ENCODE measurements at places on chromosomes 12 and 14.

- no peak for DNase-seq
Observed at GRCh38 chr12:13209436-13210235, 13.1 kb downstream of the EMP1 start.

DNA sequence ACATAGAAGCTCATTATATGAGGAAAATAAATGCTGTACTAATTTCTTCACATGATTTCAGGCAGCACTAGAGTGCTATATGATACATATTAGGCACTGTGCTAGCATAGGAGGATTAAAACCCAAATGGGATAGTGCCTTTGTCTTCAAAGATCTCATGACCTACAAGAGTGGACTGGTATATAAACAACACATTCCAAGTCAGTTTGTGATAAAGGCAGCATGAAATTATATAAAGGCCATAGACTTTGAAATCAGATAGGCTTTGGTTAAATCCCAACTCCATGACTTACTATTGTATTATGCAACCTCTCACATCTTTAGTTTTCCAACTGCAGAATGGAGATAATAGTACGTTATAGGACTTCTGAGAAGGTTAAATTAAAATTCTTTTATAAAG, 179.7 kb downstream of the RAD51B start:
- no peak for DNase-seq

DNA sequence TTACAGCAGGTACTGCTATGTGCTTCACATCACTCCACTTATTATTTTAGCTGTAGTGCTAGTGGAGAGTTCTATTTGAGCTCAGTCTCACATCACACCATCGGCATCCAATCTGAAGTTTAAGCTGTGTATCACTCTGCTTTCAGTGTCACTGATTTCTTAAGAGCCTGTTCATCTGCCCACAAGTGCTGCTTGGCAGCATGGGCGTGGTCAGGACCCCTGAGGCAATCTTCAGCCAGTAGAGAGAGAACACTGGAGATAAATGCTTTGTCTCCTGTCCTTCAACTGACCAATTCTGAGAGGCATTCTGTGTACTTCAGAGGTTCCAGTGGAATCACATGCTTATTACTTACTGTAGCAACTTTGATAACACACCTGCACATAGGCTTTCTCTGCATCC, 728.8 kb downstream of the RPS29 start:
- no peak for DNase-seq

GRCh38 chr12:57146961-57147944, at the start of gene LRP1-AS:
TSS of gene LRP1-AS (minus strand) at chr12:57147619.
- no peak for DNase-seq

DNA sequence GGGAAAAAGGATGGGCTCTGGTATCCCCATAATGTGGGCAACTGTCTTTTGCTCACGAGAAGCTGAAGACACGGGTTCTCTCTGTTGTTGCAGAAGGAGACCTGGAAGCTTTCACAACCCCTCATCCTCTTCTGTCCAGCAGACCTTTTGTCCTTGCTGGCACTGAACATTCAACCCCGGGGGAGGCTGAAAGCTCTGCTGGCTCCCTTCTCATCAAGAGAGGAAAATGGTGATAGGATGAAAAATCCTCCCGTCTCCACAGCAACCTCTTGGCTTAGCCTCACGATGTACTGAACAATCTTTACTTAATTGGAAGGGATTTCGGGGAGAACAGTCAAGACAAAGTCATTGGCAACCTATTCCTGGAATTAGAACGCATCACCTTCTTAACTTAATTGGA, 39.0 kb downstream of the ELK3 start:
- DNase-seq, result no peak

DNA sequence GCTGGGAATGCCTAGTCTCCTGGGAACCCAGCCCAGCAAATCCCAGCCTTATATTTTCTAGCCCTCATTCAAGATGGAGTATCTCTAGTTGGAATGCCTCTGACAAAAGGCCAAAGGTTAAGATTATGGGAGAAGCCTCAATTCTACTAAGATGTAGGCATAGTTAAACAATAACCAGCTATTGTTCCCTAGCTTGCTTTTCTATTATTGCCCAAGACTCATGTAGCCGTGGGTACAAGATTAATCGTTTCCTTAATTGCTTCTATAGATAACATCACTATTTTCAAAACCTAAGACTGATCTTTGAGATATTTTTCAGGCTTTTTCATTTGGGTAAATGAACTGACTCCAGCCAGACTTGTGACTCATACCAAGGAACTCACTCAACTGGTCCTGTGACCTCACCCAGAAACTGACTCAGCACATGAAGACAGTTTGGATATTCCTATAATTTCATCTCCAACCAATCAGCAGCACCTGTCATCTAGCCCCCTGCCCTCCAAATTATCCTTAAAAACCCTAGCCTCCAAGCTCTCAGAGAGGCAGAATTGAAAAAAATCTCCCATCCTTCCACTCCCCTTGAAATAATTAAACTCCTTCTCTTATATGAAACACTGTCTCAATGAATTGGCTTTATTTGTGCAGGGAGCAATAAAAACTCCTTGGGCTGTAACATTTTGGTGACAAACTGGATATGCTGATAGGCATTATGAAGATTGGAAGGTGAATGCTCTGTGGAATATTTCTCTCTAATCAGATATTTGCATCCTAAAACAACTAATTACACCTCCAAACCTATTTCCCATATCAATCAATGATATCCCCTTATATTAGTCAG, 589.0 kb downstream of the C12orf50 start:
- no peak for DNase-seq

- DNase-seq, result no peak
Observed at GRCh38 chr12:27561535-27562350, 37.7 kb downstream of the PPFIBP1 start.

GRCh38 chr14:49159081-49159480, 427.1 kb downstream of the RPS29 start:
- DNase-seq, result no peak

DNA sequence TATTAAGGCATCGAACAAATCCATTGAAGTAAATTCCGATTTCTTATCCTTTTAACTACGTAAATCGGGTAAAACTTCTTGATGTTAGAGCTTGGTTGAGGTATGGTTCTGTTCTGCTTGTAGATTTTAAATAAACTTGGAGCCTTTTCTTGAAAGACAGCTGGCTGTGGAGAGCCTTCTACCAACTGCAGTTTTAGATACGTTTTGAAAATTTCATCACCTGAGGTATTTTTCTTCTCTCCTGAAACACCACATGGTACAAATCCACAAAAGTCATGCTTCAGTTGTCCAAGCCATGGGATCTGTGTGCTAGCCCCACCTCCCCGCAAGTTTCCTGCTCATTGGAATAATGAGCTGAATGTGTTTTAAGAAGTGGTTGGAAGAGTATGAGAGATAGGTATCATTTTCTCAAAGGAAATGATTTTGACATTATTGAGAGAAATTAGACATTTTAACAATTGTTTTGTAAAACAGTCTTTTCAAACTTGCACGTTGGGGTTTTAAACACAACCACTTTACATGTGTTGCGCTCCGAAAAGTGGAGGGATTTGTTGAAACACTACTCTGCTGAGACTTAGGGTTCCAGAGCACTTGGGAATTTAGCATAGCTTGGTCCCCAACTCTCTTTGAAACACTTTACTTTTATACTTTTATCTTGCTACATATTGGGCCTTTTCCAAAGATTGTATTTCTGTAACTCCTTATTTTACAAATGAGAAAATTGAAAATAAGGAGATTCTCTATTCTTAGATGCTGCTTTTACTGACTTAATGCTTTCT, 1.4 kb downstream of the PPM1A start:
- DNase-seq, result no peak

DNA sequence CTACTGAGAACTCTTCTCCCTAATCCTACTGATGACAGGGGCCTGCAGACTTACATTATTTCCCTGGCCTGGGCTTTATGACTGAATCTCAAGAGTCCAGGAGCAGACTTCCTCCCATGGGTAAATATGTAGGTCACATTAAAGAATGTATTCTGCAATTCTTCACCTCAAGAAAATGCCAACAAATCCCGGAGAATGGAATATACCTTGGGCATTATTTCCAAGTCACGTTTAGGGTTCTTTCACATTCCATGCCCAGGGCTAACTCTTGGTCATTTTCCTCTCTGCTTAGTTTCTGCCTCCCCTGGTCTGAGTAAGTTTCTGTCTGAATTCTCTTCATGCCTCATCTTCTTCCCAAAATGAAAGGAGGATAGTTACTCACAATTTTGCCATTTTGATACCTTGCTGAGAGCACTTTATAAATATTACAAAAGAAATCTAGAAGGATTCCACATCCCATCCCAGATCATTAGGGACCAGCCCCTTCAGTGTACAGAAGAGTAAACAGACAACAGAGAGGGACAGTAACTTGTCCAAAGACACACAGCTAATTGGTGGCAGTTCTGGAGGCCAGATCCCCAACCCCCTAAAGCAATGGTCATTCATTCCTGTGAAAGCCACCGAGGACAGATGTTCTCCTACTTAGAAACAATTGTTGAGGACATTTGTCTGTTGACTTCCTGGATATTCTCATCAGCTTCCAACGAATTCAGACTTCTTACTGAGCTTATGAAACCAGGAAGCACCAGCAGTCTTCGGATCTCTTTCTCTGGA, 605 bp downstream of the PAH start:
- DNase-seq, result no peak

GRCh38 chr12:22459838-22460490, 84.4 kb downstream of the C2CD5 start:
- DNase-seq, result no peak

GRCh38 chr14:52304248-52304904, 9.7 kb upstream of the PTGER2 start:
- no peak for DNase-seq
